ENCODE measurements at places on chromosomes 11 and 22.

DNA sequence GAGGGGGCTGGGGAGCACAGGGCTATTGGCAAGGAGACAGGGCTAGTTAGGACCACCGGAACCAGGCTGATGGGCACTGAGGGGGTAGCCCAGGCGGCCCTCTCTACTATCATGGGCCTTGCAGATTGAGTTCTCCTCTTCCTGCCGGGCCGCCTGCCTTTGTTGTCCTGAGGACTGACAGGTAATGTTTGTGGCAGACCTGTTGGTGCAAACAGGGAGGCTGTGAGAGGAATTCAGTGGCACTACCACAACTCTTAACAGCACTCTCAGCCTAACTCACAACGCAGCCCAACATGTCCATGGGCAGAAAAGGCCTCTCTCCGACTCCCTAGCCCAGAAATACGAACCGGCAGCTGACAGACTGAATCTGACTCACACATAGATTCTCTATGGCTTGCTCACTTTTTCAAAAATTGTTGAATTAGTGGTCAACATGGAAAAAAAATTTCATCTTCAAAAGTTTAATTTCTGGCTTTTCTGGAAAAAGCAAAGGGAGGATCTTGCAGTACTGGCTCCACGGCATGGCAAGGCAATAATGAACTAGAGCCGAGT, 11.4 kb downstream of the KCNJ5 start:
- no peaks in the 10 kb centered on the region for H3K36me3 ChIP-seq
- H3K4me1 ChIP-seq, result peaks cover 17% of the 10 kb centered on the region
- no peak overlapping the region for H3K4me3 ChIP-seq
- H3K27ac ChIP-seq, result no peak overlapping the region
- no peak for DNase-seq

- no peaks in the 10 kb centered on the region for H3K27me3 ChIP-seq
- no peaks in the 10 kb centered on the region for H3K4me1 ChIP-seq
- H3K36me3 ChIP-seq, result no peaks in the 10 kb centered on the region
- H3K4me3 ChIP-seq, result no peak overlapping the region
- DNase-seq, result no peak
Observed at GRCh38 chr11:119538753-119539152, 115.8 kb upstream of the THY1 start.

GRCh38 chr22:46087816-46088277, 62.5 kb upstream of the PPARA start:
- H3K36me3 ChIP-seq, result peaks cover 8% of the 10 kb centered on the region
- H3K4me3 ChIP-seq, result peak overlapping the region; percentile 35
- DNase-seq, result no peak
- no peaks in the 10 kb centered on the region for H3K27me3 ChIP-seq

DNA sequence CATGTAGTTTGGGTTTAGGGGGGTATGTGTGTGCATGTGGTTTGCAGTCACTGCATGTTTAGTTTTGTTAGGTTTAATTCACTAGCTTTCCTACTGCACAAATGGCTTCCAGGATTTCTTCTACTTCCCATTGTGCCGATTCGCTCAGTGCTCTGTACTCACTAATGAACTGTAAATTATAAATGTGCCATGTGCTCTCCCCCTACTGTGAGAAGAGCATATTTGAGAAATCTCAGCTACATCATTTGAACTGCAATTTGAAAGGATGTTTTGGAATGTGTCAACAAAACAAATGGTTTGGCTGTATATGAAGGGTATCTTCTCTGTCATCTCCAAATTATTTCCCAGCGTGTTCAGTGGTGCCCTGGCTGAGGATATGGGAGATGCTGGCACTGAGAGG, 28.1 kb downstream of the CYB5R2 start:
- H3K27ac ChIP-seq, result no peak overlapping the region
- H3K27me3 ChIP-seq, result no peaks in the 10 kb centered on the region
- no peaks in the 10 kb centered on the region for H3K4me1 ChIP-seq
- H3K36me3 ChIP-seq, result no peaks in the 10 kb centered on the region
- no peak overlapping the region for H3K4me3 ChIP-seq

GRCh38 chr11:75276686-75277085, 36.1 kb downstream of the TPBGL start:
- peaks cover 14% of the 10 kb centered on the region for H3K4me1 ChIP-seq
- no peak for DNase-seq
- H3K27ac ChIP-seq, result no peak overlapping the region
- H3K4me3 ChIP-seq, result no peak overlapping the region
- H3K27me3 ChIP-seq, result no peaks in the 10 kb centered on the region
